Dermis blood vessel endothelial cell (primary cell): ENCODE measurements at places on chromosomes 13 and 19. TPM values are rescaled to one million over a fixed set of nuclear protein-coding genes. Genes with fewer than 3 reads are reported as not detected.

RINL gene
- total RNA-seq, result 8.3 and 17.5 TPM in 2 replicates

YJEFN3 gene
- total RNA-seq, result 0.14 and 0.17 TPM in 2 replicates

FGF14 gene
- total RNA-seq, result 0.34 and 1.3 TPM in 2 replicates

RGCC gene
- total RNA-seq, result 79.7 and 174 TPM in 2 replicates

ZNF653 gene
- 5.1 and 12.4 TPM in 2 replicates for total RNA-seq

ZNF763 gene
- total RNA-seq, result 1.6 and 3.1 TPM in 2 replicates

ZNF442 gene
- 2.7 and 4.3 TPM in 2 replicates for total RNA-seq

ZNF554 gene
- 3.1 and 4.9 TPM in 2 replicates for total RNA-seq

SKA3 gene
- 6.4 and 7.5 TPM in 2 replicates for total RNA-seq

LILRB4 gene
- total RNA-seq, result not detected in 2 replicates

PGLYRP2 gene
- total RNA-seq, result 0.05 TPM in 1 of 2 replicates, not detected in the other

ZNF836 gene
- total RNA-seq, result 10.2 and 10.7 TPM in 2 replicates

DMKN gene
- total RNA-seq, result 0.34 TPM in 1 of 2 replicates, not detected in the other

SIAH3 gene
- total RNA-seq, result under 0.01 TPM in 1 of 2 replicates, not detected in the other

SCN1B gene
- total RNA-seq, result 6.5 and 15.9 TPM in 2 replicates

TNFSF13B gene
- 0.34 and 0.70 TPM in 2 replicates for total RNA-seq

LGALS7B gene
- total RNA-seq, result 1.4 TPM in 1 of 2 replicates, not detected in the other

C19orf33 gene
- total RNA-seq, result 14.8 TPM in 1 of 2 replicates, not detected in the other

ZNF285 gene
- total RNA-seq, result 3.2 and 5.8 TPM in 2 replicates

CGB1 gene
- total RNA-seq, result not detected in 2 replicates

RNF225 gene
- total RNA-seq, result not detected in 2 replicates

ARGLU1 gene
- 51.0 and 71.6 TPM in 2 replicates for total RNA-seq

IFNL1 gene
- not detected in 2 replicates for total RNA-seq

NCAN gene
- not detected in 2 replicates for total RNA-seq

KIR2DL1 gene
- total RNA-seq, result not detected in 2 replicates
